ENCODE measurements at places on chromosomes 12 and 14. TPM values are rescaled to one million over a fixed set of nuclear protein-coding genes. Genes with fewer than 3 reads are reported as not detected.

Gene TMTC2
- polyA plus RNA-seq = 21.1 TPM

Gene ACSM4
- polyA plus RNA-seq = not detected

Gene KRT6A
- polyA plus RNA-seq = not detected

- no peak within 1 kb of the TSS for H3K4me3 ChIP-seq
- H3K4me1 ChIP-seq = no peaks in the 10 kb centered on the region
- no peaks in the 10 kb centered on the region for H3K27me3 ChIP-seq
- peak within 1 kb of the TSS; percentile 43 for H3K27ac ChIP-seq
- H3K36me3 ChIP-seq = peaks cover 9% of the 10 kb centered on the region
Measured at GRCh38 chr14:81400202-81400678, at the start of gene STON2. Gene STON2, minus strand, starts transcription at chr14:81400324. Its CDS starts 1,942 bp downstream, at chr14:81398382.

DNA sequence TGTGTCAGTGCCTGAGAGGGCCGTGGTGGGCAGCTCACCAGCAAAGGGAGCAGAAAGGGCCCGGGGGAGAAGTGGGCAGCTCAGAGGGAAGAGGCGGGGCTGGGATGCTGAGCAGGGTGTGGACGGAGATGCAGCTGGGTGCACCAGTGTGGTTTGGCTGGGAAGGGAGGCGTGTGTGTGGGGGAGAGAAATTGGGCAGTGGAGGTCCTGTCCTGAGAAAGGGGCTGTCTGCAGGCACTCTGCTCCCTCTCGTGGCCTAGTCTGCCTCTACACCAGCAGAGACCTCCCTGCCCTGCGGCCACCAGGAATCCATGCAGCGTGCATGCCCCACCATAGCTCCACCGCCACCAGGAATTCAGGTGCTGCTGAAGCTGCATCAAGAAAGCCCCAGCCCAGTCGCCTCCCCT is 6.4 kb downstream of the TMEM121 start:
- no peak overlapping the region for H3K4me3 ChIP-seq
- no peak overlapping the region for H3K27ac ChIP-seq
- H3K4me1 ChIP-seq = peaks cover 38% of the 10 kb centered on the region
- no peaks in the 10 kb centered on the region for H3K27me3 ChIP-seq
- peaks cover 55% of the 10 kb centered on the region for H3K36me3 ChIP-seq

GRCh38 chr12:101761350-101761749 is 22.1 kb upstream of the SYCP3 start:
- no peak overlapping the region for H3K27ac ChIP-seq
- no peaks in the 10 kb centered on the region for H3K27me3 ChIP-seq
- H3K4me3 ChIP-seq = no peak overlapping the region
- DNase-seq = no peak
- H3K36me3 ChIP-seq = peaks cover 8% of the 10 kb centered on the region

DNA sequence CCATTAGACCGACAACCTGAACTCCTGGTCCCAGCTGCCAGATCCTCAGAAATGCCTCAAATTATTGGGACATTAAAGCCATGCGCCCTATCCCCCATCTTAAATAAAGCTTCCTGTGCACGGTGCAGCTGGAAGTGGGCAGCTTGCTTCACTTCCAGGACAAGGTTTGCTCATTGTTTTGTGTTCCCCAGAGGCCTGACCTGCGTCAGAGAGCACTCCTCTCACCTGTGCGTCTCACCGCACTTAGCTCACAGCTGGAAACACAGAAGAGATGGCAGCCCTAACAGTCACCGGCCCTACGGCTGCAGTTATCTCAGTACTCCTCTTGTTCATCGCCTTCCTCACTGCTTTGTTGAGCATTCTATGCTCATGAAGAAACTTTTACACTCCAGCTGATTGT is 135.5 kb downstream of the ANO2 start:
- H3K4me1 ChIP-seq = peaks cover 6% of the 10 kb centered on the region
- DNase-seq = no peak
- H3K27me3 ChIP-seq = no peaks in the 10 kb centered on the region

- H3K4me3 ChIP-seq = no peak overlapping the region
- no peak overlapping the region for H3K27ac ChIP-seq
- no peaks in the 10 kb centered on the region for H3K4me1 ChIP-seq
Measured at GRCh38 chr12:106729611-106730010, 44.9 kb upstream of the RIC8B start.

GRCh38 chr14:31395572-31396205 is 24.7 kb downstream of the HEATR5A start:
- H3K36me3 ChIP-seq = peaks cover 19% of the 10 kb centered on the region
- no peaks in the 10 kb centered on the region for H3K4me1 ChIP-seq
- no peak overlapping the region for H3K4me3 ChIP-seq
- no peak for DNase-seq
- no peak overlapping the region for H3K27ac ChIP-seq

- H3K4me3 ChIP-seq = no peak overlapping the region
- H3K27ac ChIP-seq = no peak overlapping the region
- no peaks in the 10 kb centered on the region for H3K4me1 ChIP-seq
- H3K36me3 ChIP-seq = no peaks in the 10 kb centered on the region
Measured at GRCh38 chr14:56996721-56997399, 186.6 kb upstream of the OTX2 start.

GRCh38 chr14:80445605-80446004 is 234.3 kb upstream of the DIO2 start:
- no peaks in the 10 kb centered on the region for H3K4me1 ChIP-seq
- no peak for DNase-seq
- no peaks in the 10 kb centered on the region for H3K27me3 ChIP-seq
- no peaks in the 10 kb centered on the region for H3K36me3 ChIP-seq

Data from spinal cord (tissue), 10 donors.